ENCODE measurements at places on chromosomes 6 and 20. TPM values are rescaled to one million over a fixed set of nuclear protein-coding genes. Genes with fewer than 3 reads are reported as not detected.

The FOXS1 gene
- total RNA-seq, result not detected

The PPARD gene
- total RNA-seq, result 27.1 TPM

DNA sequence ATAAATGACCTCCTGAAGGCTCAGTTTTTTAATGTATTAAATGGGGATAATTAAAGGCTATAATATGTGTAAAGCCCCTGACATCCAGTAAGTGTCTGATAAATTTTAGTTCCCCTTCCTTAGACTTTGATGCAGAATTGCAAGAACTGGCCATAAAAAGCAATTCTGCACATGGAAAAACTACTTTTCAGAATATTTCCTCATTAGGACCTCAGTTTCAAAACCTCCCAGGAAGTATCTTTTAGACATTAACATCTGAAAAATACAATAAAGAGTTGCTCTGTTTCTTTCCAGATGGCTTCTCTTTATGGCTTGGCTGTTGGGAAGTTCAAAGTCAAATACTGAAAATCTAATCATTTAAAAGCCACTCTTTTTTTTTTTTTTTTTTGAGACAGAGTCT lies 106.3 kb upstream of the ZNF217 start:
- no peak overlapping the region for H3K4me3 ChIP-seq
- H3K4me1 ChIP-seq, result peaks cover 4% of the 10 kb centered on the region
- no peaks in the 10 kb centered on the region for H3K27me3 ChIP-seq
- DNase-seq, result no peak

DNA sequence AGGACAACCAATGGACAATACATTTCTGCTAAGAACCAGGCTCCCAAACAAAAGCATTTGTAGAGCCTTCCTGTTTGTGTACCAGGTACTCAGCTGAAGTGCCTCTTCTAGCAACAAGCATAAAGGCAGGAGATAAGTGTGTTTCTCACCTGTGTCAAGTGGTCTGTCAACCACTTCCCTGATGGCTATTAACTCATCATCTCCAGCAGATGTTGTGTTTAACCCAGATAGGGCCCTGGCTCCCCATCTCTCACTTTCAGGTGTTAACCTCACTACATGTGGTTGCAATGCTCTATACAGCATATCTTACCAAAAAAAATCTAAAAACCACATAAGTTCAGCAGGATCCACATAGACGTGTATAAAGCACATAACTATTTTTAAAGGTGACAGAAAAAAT lies 9.6 kb upstream of the IL17A start:
- no peak overlapping the region for H3K4me3 ChIP-seq
- H3K27ac ChIP-seq, result no peak overlapping the region
- H3K27me3 ChIP-seq, result peaks cover 10% of the 10 kb centered on the region
- no peak for DNase-seq

The MROH8 gene
- 4.8 TPM for total RNA-seq

The KIF25 gene
- total RNA-seq, result not detected

DNA sequence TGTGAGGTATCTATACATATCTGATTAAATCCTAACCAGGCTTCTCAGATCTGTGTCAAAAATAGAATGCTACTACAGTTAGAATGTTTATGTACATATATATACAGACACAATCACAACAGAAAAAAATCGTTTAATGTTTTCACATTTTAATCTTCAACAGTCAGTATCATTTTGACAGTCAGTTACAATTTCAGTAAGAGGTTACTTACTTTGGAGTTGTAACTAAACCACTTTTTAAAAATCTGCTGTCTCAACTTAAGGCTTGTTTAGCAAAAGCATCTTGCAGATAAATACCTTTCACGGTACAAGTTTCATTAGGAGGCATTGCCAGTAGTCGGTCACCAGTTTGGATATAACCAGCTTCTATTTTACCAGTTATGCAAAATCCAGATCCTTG lies 32.3 kb upstream of the ALDH8A1 start:
- H3K4me1 ChIP-seq, result no peaks in the 10 kb centered on the region
- H3K36me3 ChIP-seq, result peaks cover 35% of the 10 kb centered on the region
- H3K27me3 ChIP-seq, result no peaks in the 10 kb centered on the region
- no peak overlapping the region for H3K4me3 ChIP-seq
- H3K27ac ChIP-seq, result no peak overlapping the region

The KIF13A gene
- 40.1 TPM for total RNA-seq

- no peaks in the 10 kb centered on the region for H3K36me3 ChIP-seq
- H3K4me3 ChIP-seq, result no peak overlapping the region
- DNase-seq, result no peak
- peaks cover 17% of the 10 kb centered on the region for H3K27me3 ChIP-seq
- no peaks in the 10 kb centered on the region for H3K4me1 ChIP-seq
- no peak overlapping the region for H3K27ac ChIP-seq
These were observed 75.4 kb upstream of the INSM1 start for GRCh38 chr20:20292472-20292871.

DNA sequence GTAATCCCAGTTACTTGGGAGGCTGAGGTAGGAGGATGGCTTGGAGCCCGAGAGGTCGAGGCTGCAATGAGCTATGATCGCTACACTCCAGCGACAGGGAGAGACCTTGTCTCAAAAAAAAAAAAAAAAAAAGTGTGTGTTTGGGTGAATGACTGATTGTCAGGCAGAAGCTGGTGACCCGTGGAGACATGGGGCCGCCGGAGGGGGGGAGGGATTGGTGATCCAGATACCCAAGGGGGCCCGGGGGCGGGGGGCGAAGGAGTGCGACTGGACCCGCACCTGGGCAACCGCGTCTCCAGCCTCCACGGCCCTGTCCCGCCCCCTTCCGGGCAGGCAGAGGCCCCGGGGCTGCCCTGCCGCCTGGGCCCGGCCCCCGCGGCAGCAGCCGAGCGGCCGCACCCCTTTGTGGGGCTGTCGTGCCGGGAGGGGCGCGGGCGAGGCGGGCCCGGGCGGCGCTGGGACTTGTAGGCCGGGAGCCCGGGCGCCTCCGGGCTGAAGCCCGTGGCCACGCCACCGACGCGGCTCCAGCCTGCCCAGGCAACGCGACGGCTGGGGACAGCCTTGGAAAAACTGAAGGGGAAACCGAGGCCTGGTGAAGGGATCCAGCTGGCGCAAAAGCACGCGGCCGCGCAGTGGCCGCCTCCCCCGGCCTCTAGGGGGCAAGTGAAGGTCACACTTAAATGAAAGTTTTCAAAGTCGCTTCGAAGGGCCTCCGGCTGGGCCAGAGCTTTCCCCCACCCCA lies 2.1 kb upstream of the RBM38 start:
- H3K4me1 ChIP-seq, result peaks cover 17% of the 10 kb centered on the region
- H3K27me3 ChIP-seq, result no peaks in the 10 kb centered on the region
- peak overlapping the region; percentile 82 for H3K4me3 ChIP-seq
- peak; percentile 74 for DNase-seq
- H3K36me3 ChIP-seq, result no peaks in the 10 kb centered on the region
